NCI-H1694 (cell line): ENCODE measurements at places on chromosomes 2 and 18.

- no peak for DNase-seq
These were observed 5.9 kb downstream of the LYPD1 start for GRCh38 chr2:132664096-132664495.

- DNase-seq = no peak
These were observed 84.7 kb upstream of the OTOS start for GRCh38 chr2:240225131-240225530.

DNA sequence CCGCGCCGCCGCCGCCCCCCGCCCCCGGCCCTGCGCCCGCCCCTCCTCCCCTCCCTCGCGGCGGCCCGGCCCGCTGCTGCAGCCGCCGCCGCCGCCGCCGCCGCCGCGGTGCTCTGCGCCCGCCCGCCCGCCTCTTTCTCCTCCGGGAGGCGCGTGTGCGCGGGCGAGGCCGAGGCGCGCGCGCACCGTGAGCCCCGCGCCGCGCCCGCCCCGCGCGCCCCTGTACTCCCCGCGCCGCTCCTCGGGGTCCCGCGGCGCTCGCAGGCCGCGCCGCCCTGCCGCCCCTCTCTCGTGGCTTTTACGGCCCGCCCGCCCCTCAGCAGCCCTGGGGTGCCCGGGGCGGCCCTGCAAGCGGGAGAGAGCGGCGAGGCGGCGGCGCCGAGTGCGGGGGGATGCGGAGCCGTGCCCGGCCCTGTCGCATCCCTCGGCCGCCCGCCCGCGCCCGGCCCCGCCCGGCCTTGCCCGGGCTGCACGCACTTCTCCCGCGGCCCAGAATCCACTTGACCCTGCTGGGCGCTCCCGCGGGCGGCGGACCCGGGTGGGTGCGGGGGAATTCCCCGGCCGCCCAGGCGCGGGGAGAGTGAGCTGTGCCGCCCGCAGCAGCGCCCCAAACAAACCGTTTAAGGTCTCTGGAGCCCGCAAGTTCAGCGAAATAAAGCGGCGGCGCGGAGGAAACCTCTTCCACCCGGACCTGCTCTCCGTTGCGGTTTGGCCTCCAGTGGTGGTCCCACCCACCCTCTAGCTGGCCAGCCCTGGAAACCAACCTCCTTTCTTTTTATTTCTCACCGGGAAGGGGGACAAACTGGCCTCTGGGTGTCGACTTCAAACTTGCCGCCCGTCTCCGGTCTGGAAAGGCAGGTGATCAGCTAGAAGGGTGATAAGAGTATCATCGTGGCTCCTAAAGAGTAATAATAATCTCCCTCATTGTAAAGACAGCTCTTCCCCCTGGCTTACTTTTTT is 37.4 kb downstream of the AFF3 start:
- no peak for DNase-seq

GRCh38 chr2:148814860-148815419 is 60.1 kb upstream of the KIF5C start:
- no peak for DNase-seq

GRCh38 chr2:3023531-3023930 is 354.1 kb downstream of the EIPR1 start:
- no peak for DNase-seq

GRCh38 chr18:59705145-59705544 is 7.9 kb upstream of the CCBE1 start:
- no peak for DNase-seq

- DNase-seq = no peak
These were observed 12.9 kb downstream of the HTR2B start for GRCh38 chr2:231111987-231112386.

GRCh38 chr2:160551259-160551658 is 57.7 kb upstream of the RBMS1 start:
- DNase-seq = no peak

GRCh38 chr2:53347269-53347668 is 420.3 kb upstream of the CHAC2 start:
- no peak for DNase-seq

DNA sequence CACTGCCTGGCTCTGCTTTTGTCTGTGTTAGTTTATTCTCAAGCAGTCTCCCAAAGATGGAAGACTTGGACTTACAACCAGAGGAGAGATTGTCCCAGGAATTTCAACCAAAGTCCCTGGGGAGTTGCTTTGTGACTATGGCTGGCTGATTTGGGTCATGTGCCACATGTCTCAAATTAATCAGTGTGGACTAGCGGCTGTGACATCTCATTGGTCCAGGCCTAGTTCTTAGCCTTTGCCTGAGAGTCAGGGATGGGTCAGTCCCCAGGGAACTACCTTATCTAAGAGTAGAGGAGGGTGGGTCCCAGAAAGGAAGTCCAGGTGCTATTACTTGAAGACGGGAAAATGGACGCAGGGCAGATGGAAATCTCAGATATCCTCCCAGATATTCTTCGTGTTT is 217.1 kb downstream of the ACKR3 start:
- DNase-seq = no peak

GRCh38 chr2:113157118-113157896 is 16.5 kb upstream of the PSD4 start:
- no peak for DNase-seq

GRCh38 chr2:66273933-66274490 is 160.9 kb upstream of the MEIS1 start:
- no peak for DNase-seq

DNA sequence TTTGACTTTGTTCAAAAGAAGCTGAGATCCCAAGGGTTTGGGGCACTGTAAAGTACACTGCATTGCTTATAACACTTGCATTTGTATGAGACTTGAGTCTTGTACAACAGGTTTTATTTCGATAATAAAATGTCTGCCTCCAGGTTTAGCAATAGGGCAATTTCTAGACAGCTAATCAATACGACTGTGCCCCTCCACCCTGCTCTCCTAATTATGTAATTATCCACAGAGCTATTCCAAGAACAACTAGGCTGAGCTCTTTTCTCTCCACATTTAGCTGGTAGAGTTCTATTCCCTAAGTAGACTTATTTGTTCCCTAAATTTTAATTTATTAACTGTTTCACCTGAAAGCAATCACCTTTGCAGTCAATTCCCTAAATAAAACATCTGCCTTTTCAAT is 52.9 kb upstream of the LINC00305 start:
- no peak for DNase-seq

- no peak for DNase-seq
These were observed 7.5 kb downstream of the REL start for GRCh38 chr2:60888853-60889252.

DNA sequence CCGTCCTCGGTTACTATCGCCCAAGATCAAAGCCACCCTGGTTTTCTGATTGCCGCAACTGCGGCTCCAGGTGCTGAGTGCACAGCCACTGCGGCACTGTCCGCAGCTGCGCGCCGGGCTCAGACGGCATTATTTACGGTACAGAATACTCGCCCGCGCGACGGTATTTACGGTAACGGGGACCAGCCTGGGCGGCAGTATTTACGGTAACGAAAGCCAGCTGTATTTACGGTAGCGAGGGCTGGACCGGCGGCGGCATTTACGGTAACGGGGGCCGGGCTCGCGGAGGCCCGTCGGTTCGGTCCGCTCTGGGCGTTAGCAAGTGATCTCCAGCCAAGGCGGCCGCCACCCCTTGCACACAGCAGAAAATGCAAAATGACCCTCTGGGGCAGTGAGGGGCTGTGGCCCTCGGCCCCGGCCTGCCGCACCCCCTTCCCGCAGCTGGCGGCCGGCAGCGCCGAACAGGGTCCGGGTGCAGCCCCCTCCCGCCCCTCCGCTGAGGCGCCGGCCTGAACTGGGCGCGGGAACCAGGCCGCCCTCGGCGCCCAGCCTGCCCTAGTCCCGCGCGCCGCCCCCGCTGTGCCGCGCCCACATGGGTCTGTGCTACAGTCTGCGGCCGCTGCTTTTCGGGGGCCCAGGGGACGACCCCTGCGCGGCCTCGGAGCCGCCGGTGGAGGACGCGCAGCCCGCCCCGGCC is at the start of gene GNAL:
GNAL (plus strand) TSS at position 293 of the 697 bp plus-strand sequence; CDS start at position 593, 300 bp downstream.
- DNase-seq = no peak

DNA sequence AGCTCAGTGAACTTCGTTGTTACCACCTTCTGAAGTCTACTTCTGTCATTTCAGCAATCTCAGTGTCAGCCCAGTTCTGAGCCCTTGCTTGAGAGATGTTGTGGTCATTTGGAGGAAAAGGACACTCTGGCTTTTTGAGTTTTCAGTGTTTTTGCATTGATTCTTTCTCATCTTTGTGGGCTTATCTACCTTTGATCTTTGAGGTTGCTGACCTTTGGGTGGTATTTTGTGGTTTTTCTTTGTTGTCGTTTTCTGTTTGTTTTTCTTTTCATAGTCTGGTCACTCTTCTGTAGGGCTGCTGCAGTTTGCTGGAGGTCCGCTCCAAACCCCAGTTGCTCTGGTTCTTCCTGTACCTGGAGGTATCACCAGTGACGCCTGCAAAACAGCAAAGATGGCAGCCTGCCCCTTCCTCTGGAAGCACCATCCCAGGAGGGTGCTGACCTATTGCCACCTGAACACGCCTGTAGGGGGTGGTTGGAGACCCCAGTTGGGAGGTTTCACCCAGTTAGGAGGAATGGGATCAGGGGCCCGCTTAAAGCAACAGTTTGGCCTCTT is 74.7 kb downstream of the EPC2 start:
- no peak for DNase-seq

DNA sequence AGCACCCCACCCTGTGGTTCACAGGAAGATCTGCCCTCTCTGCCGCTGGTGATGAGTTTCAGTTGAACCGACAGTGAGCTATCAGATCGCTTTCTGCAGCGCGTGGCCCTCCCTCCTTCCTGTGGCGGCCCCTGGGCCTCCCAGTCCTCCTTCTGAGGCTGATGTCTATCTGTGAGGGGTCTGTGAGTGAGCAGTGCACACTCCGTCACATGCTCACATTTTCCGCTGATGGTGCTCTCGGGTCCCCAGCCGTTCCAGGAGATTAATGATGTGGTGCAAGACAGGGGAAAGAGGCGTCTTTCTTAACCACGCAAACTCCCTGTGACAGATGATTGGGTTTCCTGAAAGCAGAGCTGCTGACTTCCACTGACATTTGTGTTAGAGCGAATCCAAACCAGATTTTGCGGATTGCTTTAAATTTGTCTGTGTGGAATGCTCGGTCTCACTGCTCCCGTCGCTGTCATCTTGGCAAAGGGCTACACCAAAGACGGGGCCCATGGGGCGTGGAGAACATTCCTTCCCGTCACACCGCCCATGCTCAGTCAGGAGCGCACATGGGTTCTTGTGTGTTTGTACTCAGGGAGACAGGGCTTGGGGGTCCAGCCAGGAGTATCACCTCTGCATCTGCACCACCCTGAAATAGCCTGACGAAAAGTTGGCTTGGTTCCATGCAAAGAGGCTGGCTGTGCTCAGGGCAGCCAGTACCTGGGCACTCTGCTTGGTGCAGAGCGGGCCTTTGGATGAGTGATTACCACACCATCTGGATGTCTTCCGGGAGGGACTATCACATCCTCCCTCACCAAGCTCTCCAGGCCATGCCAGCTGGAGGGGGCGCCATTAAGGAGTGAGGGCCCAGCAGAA is 154.7 kb upstream of the HS6ST1 start:
- no peak for DNase-seq

- DNase-seq = peak; percentile 29
These were observed 786 bp upstream of the ZFP36L2 start for GRCh38 chr2:43226955-43227829.

GRCh38 chr18:6405237-6406074 is 9.3 kb downstream of the L3MBTL4 start:
- DNase-seq = no peak

DNA sequence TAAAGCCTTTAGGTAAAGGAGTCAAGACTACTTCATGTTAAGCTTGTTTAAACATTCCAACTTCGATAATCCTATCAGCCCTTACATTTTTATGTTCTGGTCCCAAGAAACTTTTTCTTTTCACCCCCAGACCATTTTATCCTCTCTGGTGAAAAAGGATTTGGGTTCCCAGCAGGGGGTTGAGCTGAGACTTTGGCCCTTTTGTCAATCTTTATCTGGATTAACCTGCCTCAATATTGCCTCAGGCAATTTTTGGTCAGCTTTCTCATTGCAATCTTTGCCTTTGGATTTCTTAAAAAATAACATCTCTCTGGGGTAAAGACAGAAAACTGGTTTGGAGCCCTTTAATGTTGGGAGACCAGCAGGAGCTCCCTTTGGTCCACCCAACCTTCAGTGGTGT is 33.9 kb upstream of the CSRNP3 start:
- DNase-seq = no peak

DNA sequence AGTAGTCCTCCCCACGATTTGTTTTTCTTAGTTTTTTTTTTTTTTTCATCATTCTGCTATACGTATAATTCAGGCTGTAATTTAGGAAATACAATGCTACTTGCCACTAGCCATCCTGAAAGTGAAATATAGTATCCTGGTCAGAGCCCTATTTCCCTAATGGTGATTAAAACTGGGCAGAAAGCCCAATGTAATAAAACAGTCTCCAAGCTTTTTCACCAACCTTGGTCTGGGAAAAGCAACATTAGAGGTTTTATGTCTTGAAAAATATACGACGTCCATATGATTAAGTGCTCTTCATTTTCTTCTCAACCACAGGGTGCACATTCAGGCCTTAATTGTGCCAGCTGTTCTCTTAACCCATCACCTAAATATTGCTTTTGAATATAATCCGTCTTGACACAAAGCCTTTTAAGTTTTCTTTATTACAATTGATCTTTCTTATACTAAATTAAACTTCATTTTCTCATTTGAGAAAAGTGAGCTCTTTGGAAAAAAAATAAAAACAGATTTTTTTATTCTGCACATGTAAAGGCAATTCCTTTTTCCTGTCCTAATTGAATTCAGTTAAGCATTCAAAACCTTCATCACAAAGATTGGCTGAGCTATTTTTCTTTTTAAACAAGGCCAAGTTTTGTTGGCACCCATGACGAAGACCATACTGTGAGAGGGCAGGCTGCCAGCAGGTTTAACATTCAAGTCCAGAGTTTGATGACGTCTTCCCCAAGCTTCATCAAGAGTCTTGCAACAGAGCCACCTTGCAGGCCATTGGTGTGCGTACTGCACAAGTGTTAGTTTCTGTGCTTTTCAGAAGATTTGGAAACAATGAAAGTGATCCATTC is 52.7 kb downstream of the MAP2 start:
- DNase-seq = peak; percentile 31

- DNase-seq = no peak
These were observed 23.2 kb downstream of the GPR39 start for GRCh38 chr2:132439703-132440398.

DNA sequence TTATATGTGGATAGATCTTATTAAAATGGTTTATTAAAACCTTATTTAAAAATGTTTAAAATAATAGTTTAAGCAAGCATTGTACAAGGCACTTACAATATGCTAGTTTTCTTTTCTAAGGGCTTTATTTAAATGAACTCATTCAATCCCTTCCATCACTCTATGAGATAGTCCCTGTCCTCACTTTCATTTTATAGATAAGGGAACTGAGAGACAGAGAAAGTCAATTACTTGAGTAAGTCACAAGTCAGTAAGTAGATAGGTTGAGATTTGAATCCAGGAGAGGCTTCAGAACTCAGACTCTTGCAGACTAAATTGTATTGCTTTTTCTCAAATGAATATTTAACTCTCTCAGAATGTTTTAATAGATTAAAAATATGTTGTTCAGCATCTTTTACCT is 95.2 kb downstream of the KLHL14 start:
- DNase-seq = no peak

GRCh38 chr18:59921384-59921891 is 21.6 kb downstream of the PMAIP1 start:
- no peak for DNase-seq
